ENCODE measurements at places on chromosomes 1 and 21. TPM values are rescaled to one million over a fixed set of nuclear protein-coding genes. Genes with fewer than 3 reads are reported as not detected.

DNA sequence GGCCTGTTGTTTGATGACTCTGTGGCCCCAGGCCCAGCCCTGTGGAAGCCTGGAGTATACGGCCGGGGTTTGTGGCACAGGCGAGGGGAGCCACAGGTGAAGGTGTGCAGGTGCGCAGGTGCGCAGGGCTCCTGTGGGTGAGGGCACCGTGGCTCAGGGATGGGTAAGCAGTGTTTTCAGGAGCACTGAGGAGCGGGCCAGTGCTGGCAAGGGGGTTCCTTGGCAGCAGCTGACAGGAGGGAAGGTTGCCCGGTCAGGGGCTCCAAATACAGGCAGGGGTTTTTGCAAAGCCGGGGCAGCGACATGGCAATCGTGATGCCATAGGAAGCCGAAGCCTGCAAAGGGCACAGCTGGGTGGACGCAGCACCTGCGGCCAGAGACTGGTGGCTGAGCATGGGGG, 20.7 kb downstream of the AGPAT3 start:
- ATAC-seq, result no peak

DNA sequence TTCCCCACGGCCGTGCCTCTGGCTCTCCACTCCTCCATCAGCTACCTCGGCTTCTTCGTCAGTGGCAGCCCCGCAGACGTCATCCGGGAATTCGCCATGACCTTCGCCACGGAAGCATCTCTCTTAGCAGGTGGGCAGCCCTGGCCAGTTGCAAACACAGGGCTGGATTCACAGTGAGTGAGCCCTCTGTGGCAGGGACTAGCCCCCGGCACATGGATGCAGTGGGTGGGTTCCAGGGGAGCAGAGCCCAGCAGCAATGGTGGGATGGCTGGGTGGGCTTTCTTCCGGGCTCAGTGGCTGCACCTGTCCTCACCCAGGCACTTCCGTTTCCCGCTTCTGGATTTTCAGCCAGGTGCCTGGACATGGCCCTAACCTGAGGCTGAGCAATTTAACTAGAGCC, 9.4 kb downstream of the UBASH3A start:
- no peak for ATAC-seq

DNA sequence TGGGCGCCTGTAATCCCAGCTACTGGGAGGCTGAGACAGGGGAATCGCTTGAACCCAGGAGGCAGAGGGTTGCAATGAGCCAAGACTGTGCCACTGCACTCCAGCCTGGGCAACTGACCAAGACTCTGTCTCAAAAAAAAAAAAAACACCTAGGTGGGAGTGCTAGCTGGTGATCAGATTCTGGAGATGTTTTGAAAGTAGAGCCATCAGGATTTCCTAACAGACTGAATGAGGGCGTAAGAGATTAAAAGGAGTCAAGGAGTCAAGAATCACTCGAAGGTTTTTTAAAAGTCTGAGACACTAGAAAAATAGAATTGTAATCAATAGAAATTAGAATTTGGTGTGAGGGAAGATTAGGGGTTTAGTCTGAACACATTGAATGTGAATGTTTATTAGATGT, 73.8 kb downstream of the HSF2BP start:
- peak; percentile 43 for ATAC-seq

GRCh38 chr1:180916012-180916770, 3.5 kb downstream of the KIAA1614 start:
- no peak for ATAC-seq

- no peak for ATAC-seq
Measured at GRCh38 chr21:39037807-39038405, 145.3 kb downstream of the PSMG1 start.

GRCh38 chr1:110250749-110251148, 40.6 kb downstream of the KCNC4 start:
- ATAC-seq, result no peak

DNA sequence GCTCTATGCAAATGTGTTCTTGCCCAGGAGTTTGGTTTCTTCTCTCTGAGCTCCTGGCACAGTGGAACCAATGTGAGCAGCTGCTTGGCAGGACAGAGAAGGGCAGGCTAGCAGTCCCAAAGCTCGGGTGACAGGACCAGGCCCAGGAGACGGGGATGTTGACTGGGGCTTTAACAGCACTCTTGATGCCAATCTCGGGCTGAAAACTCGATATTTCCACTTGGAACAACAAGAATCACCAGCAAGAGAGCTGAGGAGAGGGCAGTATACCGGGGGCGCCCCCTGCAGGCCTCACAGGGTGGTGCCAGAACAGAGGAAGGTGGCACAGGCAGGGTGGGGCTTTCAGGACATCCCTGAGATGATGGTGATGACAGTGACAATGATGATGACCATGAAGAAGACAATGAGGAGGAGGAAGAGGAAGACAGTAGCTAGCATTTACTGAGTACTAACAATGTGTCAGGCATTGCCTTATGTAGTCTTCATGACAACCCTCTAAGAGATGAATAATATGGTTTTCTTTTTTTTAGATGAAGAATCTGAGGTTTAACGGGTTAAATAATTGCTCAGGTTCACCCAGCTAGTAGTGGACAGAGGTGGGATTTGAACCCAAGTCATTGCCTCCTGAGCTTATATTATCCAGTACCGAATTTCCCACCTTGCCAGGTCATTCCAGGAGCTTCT, 2.7 kb upstream of the KCNJ9 start:
- ATAC-seq, result no peak

DNA sequence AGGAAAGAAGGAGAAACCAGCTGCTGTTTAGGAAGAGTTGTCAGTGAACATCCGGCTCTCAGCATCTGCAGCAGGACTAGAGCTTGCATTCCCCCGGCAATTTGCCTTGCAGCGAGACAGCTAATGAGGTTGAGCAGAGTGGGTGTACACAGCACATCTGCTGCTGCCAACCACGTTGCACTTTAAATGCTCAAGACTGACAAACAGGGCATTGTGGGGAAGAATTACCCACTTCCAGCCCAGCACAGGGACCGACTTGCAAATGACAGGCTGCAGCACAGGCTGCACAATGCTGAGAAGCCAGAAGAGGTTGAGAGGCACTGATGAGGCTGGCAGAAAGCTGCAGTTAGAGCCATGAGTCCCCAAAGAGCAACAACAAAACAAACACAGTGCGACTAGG, 47.5 kb upstream of the PLA2G2C start:
- no peak for ATAC-seq

DNA sequence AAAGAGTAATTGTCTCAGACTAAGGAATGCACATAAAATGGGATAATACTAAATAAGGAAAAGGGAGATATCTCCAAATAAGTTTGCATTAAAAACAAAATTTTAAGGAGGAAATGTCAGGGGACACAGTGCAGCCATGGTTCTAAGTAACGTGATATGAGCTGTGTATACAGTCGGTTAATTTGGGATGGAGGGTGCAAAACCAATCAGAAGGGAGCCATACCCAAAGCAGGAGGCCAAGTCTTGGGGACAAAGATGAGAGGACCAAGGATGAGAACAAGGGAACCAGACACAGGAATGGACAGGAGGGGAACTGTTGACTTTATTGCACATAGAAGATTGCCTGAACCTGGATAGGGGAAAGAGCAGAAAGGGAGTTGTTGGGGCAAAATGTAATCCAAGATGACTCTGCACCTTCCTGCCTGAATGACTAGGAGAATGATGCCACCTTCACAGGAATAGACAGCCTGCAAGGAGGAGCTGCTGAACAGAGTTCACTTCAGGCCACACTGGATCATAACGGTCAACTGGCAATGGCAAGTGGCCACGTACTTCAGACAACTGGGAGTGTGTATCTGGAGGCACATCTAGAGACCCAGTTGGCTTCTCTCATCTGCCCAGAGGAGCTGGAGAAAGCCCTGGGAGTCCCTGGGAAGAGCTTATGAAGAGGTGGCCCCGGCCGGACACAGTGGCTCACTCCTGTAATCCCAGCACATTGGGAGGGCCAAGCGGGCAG, 22.0 kb upstream of the BOLA1 start:
- no peak for ATAC-seq

DNA sequence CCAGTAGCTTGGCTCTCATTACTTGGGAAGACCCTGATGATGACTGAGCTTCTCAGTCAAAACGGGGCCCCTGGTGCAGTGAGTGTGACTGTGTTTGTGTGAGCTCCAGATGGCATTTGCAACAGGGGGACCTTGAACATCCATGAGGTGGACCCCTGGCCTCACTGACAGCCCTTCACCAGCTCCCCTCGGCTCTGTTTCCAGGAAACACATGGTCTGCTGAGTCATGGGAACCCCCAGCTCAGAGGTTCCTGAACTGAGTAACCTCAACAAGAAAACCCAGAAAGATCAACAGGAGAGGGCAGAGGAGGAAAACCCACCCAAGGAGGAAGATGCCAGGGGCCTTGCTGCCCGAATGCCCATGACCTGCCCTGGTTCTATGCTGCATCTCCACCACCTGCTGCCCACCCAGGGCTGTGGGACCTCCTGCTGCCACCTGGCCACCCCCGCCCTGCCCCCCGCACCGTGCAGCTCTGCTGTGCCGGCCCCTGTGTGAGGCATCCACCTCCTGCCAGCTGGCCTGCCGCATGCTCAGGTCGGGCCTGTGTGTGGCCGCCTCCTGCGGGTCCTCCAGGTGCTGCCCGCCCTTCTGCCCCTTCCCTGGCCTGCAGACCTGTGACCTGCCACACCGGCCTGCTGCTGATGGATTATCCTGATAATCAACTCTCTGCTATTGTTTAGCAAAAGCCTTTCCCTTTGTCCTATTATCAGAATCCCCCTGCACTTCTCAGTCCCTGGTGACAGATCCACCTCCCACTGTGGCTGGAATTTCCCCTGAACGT, 4.2 kb upstream of the KRTAP12-1 start:
- no peak for ATAC-seq

- ATAC-seq, result no peak
Measured at GRCh38 chr1:39802496-39803260, 14.0 kb upstream of the BMP8B start.

DNA sequence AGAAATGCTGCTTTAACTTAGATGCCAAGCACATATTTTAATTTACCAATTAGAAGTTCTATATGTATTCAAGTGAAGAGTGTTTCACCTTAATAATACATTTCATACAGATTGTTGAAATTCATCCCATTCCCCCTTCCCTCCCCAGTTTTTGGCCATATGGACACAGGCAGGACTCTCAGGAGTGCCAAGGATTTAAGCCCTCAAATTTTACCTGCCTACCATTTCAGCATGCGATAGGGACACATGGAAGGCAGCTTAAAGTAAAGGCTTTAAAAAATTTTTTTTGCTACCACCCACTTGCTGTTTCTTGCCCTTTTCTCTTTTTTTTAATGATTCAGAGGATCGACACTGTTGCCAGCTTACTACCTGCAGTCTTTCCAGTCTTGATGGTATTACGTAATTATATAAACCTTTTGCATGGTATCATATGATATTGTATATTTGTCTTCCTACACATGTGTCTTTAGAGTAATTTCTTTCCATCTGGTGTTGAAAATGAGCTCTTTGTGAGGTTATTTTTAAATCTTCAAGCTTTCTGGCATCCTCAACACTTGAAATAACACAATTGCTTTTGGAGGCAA, 7.0 kb downstream of the EPB41 start:
- no peak for ATAC-seq

DNA sequence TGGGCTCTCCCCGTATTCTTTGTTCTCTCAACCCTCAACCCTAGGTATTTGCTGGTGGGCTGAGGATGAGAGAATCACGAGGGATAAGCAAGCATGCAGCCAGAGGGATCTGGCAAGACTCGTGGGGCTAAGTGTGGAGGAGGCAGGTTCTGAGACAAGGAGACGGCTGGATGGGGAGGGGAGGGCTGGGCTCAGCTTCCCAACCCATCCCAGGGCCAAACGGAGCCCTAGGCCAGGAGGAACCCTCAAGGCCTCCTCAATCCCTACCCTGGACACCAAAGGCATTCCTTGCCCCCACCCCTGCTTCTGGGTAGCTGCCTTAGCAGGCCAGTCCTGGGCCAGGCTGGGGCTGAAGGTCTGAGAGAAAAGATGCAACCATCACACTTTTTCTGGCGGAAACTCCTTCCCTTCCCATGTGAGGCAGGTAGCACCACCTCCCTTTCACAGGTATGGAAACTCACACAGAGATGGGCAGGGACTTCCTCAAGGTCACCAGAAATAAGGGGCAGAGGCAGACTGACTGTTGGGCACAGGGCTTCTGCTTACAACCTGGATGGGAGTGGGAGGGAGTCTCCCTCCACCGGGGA, 6.2 kb downstream of the MEF2D start:
- no peak for ATAC-seq

DNA sequence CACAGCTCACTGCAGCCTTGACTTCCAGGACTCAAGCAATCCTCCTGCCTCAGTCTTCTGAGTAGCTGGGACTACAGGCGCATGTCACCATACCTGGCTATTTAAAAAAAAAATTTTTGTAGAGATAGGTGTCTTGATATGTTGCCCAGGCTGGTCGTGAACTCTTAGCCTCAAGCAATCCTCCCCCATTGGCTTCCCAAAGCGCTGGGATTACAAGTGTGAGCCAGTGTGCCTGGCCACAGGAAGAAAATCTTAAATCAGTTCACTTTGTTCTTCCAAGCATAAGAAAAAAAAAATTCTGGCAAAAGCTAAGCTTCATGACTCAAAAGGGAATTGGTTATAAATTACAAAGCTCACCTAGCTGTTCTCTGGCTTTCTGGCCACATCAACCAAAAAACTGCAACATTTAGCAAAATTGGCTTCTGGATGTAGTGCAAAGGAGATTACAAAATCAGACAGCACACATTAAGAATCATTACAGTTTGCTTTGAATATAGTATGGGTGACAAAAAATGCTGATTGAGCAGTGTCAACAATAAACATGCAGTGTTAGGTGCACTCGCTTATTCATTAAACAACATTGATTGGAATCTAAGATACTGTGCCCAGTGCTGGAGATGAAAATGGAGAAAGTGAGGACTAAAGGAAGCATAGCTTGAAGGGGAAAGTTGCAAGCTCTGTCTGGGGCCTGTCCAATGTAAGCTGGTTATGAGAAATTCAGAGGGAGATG, 76.7 kb downstream of the KCTD3 start:
- ATAC-seq, result no peak

DNA sequence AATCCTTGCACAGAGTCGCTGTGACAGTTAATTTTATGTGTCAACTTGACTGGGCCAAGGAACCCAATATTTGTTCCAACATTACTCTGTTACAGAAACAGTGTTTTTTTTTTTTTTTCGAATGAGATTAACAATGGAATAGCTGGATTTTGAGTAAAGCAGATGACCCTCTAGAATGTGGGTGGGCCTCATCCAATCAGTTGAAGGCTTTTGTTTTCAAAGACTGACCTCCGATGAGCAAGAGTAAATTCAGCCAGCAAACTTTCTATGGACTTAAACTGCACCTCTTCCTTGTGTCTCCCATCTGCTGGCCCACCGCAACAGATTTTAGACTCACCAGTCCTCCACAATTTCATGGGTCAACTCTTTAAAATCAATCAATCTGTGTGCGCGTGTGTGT, 17.0 kb downstream of the CRYZ start:
- ATAC-seq, result no peak

GRCh38 chr1:97254731-97255463, 533.3 kb downstream of the PTBP2 start:
- ATAC-seq, result peak; percentile 34

- ATAC-seq, result no peak
Measured at GRCh38 chr1:164155347-164155746, 403.6 kb upstream of the PBX1 start.

GRCh38 chr1:147897029-147897752, 5.4 kb upstream of the GJA8 start:
- ATAC-seq, result no peak

GRCh38 chr1:162397943-162398560, 13.9 kb downstream of the SH2D1B start:
- no peak for ATAC-seq

Gene PRRX1
- 27.9 TPM for total RNA-seq

Gene USH2A
- total RNA-seq, result 0.39 TPM

Gene PRKAA2
- total RNA-seq, result 63.2 TPM

Gene HMCN1
- 95.9 TPM for total RNA-seq

Gene RNF223
- total RNA-seq, result not detected

Gene SPATA46
- not detected for total RNA-seq

Gene FLG2
- not detected for total RNA-seq

Gene SUSD4
- total RNA-seq, result 2.6 TPM

Gene FAM167B
- 2.6 TPM for total RNA-seq

Gene F13B
- not detected for total RNA-seq

Gene HPCA
- total RNA-seq, result 0.58 TPM
